ENCODE measurements at places on chromosomes 7 and 10.

DNA sequence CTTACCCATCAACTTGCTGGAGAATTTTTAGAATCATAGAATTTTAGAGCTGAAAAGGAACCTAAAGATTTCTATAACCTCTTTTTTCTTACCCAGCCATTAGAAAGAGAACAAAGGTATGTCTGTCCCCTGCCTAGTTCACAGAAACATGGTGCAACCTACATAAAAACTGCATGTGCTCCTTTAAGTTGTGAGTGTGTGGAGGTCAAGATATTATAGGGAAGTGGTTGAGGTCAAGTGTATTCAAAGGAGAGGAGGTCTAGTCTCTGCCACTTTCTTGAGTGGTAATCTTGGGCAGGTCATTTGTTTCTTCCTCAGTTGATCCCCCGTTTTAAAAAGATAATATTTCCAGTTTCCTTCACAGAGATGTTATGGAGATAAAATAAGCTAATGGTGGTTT is 6.4 kb downstream of the UBTD1 start:
- no peak for DNase-seq

- no peak for DNase-seq
Observed at GRCh38 chr10:119297207-119297968, 90.0 kb downstream of the GRK5 start.

DNA sequence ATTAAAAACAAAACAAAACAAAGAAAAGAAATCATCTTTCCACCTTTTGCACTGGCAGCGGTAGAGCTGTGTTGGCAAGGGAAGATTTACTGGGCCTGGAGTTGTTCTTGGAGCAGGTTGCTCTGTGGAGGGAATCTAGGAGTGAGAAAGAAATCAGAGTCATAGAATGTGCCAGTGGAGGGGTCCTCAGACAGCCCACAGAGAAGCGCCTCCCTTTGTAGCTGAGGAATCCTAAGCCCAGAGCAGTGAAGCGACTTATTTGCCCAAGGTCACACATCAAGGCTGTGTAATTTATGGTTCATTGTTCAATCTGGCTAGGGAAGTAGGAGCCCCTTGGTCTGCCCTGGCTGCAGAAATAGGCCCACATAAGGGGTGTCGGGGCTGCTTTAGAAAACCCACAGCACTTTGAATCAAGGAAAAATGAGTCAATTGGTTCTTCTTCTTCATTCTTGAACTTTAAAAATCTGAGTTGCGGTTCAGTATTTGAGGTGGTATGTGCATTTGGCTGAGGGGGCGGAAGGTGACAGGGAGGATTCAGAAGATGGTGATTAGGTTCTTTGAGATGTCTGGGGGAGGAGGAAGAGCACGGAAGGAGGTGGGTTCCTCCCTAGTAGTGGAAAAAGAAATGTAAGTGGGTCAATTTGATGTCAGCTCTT is 253.7 kb downstream of the PTEN start:
- no peak for DNase-seq

- DNase-seq, result no peak
Observed at GRCh38 chr10:87671139-87671815, 11.6 kb downstream of the PAPSS2 start.

- DNase-seq, result no peak
Observed at GRCh38 chr10:97937928-97938327, 88.3 kb downstream of the GOLGA7B start.

DNA sequence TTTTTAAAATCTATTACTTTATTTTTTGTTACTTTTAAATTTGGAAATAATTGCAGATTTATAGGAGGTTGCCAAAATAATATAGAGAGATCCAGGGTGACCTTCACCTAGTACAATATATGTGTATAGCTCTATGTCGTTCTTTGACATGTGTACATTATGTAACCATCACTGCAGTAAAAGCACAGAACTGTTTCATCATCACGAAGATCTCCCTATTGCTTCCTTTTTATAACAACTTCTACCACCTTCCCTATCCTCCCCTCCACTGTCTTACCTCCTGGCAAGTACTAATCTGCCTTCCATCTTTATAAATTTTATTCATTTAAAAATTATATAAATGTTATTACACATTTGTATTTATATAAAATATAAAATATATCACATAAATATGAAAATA is 251.0 kb downstream of the AUTS2 start:
- no peak for DNase-seq

DNA sequence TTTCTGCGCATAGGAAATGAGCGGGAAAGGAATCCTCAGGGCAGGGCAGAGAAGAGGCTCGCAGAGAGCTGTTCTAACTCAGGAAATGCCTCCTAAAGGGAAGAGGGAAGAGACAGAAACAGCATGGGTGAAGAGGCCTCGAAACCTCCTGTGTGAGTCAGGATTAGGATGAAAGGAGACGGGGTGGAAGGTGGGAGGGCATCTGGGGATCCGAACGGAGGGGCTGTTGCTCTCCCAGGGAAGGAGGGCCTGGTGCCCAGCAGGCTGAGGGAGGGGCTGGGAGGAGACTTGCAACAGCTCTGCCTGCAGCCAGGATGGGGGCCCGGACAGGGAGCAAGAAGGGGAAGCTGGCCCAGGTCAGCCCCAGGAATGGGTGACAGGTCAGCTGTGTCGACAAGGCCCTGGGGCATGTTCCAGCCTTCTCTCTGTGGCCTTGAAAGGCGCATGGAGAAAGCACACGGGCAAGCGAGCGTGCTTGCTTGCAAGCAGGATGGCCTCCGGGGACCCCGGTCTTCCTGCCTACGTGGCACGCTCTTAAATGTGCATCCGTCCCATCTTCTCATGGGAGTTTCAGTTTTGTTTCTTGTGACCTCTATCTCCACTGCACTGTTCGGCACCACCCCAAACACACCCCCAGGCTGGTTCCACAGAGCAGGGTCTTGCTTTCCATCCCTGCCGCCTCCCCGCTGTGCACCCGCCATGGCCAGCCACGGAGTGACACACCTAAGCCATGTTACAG is 63.5 kb downstream of the HIPK2 start:
- DNase-seq, result no peak

DNA sequence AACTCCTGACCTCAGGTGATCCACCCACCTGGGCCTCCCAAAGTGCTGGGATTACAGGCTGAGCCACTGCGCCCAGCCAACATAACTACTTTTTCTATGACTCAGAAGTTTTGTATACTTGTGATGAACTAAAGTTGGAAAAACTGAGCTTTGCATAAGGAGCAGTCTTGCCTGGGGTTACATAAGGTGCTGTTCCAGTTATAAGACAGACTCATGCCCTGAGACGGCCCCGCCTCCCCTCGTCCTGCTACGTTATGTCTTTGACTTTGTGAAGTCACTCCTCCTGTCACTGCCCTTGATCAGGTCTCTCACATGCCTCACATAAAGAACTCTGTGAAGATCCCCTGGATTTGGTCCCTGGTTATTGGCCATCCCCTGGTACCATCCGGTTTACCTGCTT is 40.4 kb upstream of the OPN4 start:
- no peak for DNase-seq

- DNase-seq, result no peak
Observed at GRCh38 chr10:73590881-73591799, at the start of gene USP54. Gene USP54, minus strand, starts transcription at chr10:73591342. Its CDS starts 15,684 bp downstream, at chr10:73575658.

DNA sequence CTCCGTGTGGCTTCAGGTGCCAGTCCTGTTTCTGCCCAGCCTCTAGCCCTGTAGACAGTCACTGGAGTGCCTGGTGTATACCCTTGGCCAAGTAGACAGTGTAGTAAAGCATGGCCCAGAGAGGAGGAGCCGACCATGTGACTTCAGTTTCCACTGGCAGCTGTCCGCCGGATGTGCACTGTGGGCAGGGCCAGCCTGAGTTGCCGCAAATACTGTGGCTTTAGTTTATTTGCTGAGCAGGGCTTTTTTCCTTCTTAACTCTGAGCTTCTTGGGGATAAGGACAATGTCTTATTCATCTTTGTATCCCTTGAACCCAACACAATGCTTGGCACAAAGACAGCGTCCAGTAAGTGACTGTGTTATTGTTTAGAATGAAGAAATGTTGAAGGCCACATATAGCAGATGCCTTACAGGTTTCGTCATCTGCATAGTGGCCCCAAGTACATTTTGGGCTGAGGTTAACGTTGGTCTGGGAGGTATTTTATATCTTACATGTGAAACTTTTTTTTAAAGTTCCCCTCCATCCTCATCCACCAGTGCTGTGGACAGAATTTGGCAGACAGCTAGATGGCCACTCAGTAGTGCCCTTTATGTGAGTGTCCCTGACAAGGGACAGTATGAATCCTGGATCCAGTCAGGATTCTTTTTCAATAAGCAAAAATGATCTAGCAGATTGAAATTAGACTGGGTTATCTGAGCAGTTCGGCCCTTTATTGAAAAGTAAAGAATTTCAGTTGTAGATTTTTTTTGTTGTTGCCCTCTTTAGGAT is 40.6 kb downstream of the CYP17A1 start:
- peak; percentile 69 for DNase-seq
